ENCODE measurements at places on chromosomes 6 and 20.

DNA sequence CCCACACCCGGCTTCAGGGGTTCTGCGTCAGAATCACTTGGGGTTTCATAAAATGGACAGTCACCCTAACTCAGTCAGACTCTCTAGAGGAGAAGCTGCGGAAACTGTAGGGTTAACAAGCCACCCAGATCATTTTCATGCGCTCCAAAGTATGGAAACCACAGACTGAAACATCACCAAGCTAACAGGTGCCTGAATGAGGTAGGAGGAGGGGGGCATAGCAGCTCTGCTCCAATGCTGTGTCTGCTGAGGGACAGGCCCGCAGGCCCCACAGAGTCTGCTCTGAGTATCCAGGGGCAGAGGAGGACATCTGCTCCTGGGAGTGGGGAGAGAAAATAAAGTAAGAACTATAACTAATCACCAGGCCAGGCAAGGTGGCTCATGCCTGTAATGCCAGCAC lies 97.1 kb upstream of the AKAP12 start:
- DNase-seq = no peak

- DNase-seq = no peak
These were observed 716.0 kb downstream of the KIF16B start for GRCh38 chr20:15857173-15857784.

DNA sequence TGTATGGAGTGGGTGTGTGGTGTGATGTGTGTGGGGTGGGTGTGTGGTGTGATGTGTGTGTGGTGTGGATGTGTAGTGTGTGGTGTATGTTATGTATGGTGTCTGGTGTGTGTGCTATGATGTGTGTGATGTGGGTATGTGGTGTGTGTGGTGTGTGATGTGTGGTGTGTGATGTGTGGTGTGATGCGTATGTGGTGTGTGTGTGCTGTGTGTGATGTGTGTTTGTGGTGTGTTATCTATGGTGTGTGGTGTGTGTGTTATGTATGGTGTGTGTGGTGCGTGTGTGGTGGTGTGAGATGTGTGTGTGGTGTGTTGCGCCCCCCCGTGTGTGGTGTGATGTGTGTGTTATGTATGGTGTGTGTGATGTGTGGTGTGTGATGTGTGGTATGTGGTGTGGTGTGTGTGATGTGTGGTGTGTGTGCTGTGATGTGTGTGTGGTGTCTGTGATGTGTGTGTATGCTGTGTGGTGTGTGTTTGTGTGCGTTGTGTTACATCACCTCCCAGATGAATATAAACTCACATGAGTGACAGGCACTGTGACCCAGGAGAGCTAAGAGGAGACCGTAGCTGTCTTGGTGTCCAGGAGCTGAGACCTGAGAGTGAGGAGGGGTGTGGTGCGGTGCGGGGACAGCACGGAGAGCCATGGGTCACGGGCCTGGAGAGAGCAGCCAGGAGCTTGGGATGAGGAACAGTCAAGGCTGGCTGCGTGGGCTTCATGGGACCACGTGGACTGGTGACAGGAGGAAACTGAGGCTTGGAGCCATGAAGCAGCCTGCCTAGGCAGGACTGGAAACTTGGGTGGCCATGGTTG lies 8.8 kb downstream of the DLGAP4 start:
- no peak for DNase-seq

DNA sequence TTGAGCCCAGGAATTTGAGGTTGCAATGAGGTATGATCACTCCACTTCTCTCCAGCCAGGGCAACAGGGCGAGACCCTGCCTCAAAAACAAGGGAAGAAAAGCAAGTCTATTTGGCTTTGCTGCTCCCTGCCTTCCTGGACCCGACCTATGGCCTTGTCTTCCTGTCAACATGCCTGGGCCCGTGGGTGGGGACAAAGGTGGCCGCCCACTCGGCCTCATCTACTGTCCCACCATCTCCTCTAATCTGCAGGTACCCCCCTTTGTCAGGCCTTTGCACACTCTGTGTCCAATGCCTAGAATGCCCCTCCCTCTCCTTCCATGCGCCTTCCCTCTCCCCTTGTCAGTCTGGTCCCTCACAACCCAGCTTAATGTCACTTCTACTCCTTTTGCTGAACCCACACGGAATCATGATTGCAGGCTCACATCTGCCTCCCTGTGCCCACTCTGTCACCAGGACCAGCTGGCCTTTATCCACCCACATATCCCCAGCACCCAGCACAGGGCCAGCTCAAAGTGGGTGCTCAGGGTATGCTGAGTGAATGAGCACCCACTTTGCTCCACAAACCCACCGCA lies 40.3 kb downstream of the MDFI start:
- DNase-seq = no peak

DNA sequence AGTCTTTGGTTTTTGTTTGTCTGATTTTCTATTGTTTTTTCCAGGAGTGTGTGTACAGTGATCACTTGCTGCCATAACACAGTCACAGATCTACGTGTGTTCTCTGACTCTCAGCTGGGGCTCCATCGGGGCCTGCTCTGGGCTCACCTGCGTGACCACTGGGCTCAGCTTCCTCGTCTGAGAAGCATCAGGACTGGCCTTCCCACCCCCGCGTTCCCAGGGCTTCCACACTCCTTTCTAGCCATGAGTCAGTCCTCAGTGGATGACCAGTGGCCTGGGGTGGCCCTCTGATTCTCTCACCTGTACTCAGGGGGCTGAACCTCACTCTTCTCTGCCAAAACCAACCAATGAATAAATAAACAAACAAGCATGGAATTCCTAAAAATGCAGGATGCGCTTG lies 14.5 kb downstream of the THBS2 start:
- no peak for DNase-seq

DNA sequence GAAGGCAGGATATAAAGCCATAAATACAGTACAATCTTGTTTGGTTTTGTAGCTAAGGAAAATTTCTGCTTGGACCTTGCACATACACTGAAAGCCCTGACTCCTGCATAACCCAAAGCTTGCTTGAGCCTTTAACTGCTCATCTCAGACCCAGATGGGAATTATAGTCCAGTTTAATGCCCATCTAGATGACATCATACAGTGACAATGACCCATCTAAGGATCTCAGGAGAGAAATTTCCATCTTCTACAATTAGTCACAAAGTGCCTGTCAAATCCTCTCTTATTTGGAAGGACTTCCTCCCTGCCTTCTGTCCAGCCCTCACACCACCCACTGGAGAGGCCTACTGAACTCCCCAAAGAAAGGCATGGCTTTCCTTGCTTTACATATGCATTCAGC lies 69.3 kb downstream of the BTBD3 start:
- DNase-seq = no peak

- DNase-seq = no peak
These were observed 67.8 kb upstream of the TAB2 start for GRCh38 chr6:149249370-149250357.

DNA sequence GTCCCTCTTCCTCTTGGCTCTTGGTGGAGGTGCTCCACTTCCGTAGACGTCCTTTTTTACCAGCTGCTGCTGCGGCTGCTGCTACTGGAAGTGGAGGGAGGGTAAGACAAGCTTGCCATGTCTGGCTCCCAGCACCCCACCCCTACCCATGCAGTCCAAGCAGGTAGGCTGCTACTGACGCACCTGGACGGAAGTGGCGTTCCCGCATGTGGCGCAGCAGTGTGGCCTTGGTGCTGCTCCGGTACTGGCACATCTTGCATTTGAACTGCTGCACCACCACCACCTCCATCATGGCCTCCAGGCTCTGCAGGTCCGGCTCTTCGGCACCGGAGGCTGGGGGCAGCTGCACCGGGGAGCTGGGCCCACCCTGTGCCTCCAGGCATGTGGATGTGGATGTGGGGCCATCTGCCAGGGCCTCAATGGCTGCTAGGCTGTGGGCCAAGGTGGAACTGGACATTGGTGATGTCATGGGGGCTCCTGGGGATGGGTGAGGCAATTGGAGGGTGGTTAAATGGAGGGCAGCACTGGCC lies 4.4 kb downstream of the ZNF335 start:
- no peak for DNase-seq

GRCh38 chr6:113732384-113732966 lies 124.7 kb upstream of the MARCKS start:
- DNase-seq = peak; percentile 50

DNA sequence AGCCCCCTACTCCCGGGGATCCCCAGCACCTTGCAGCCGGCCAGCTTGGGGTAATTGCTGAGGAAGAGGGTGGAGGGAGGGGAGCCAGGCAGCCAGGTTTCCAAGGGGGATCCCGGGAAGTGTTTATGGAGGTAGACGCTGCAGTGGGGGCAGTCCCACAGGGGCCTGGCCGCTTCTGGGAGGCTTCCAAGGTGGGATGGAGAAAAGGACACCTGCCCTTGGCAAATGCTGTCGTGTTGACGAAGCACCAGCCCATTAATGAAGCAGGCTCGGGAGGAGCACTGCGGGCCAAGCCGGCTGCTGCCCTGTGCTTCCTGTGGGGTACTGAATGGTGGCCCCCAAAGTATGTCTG lies 82.4 kb downstream of the TMEM242 start:
- no peak for DNase-seq

- DNase-seq = no peak
These were observed 198.7 kb upstream of the ASCC3 start for GRCh38 chr6:101079696-101080270.

DNA sequence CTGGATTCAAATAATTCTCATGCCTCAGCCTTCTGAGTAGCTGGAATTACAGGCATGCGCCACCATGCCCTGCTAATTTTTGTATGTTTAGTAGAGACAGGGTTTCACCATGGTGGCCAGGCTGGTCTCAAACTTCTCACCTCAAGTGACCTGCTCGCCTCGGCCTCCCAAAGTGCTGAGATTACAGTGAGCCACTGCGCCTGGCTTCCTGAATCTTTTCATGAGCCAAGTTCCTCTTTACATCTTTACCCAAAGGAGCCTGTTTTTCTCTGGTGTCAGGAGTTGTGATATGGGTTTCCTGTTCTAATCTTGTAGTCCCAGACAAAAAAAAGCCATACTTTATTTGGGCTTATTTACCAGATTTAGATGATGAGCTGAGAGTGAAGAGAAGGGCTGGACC lies 34.4 kb downstream of the PCNA start:
- no peak for DNase-seq

GRCh38 chr6:131761060-131761761 lies 46.6 kb upstream of the ENPP1 start:
- no peak for DNase-seq

DNA sequence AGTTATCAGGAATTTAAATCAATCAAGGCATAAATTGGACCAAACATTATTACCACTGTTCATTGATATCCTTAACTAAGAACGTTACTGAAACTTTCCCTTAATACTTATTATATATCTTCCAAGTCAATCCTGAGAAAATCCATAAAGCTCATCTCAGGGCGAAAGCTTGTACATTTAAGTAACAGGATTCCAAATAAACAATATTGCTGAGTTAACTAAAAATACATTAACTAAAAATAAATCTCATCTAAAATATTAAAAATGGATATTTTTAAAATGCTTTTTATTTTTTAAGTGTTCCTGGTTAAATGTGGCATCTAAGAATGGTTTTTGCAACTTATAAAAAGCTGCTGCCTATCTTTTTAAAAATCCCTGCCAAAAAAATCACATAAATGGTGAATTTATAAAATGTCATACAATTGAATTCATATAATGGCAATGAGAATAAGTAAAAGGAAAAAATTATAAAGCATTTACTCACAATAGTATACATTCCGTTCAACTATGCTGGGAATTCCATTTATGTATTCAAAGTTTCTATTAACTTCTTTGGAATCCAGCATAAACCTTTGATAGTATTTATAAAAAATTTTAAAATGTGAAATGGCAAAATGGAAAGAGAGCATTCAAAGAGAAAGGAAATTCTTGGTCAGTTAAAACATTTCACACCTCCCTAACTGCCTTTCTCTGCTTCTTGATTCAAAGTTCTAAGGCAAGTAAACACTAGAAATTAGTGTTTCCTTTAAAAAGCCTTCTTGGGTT lies 20.8 kb upstream of the GMDS start:
- DNase-seq = no peak

DNA sequence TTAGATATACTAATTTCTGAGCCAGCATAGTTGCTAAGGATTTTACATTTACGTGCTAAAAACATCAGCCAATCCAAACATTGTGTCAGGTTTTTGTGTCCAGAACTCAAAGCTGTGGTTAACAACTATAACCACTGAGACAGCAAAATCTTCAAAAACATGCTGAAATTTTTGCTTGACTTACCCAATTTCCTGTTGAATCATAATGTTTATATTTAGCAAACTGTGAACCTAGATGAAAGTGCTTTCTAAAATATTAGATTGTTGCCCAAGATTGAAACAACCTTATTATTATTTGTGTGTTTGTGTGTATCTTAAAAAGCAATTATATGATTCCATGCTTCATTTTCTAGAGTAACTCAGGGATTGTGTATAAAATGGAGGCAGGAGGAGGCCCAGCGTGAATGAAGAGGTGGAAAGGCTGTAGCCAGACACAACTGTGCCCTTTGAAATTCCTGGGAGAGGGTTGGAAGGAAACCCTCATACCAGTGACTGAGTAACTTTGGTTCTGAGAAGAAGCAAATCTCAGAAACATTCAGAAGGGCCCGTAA lies 48.0 kb downstream of the ARMC2 start:
- DNase-seq = no peak

- no peak for DNase-seq
These were observed 7.0 kb downstream of the ADTRP start for GRCh38 chr6:11771473-11772048.

DNA sequence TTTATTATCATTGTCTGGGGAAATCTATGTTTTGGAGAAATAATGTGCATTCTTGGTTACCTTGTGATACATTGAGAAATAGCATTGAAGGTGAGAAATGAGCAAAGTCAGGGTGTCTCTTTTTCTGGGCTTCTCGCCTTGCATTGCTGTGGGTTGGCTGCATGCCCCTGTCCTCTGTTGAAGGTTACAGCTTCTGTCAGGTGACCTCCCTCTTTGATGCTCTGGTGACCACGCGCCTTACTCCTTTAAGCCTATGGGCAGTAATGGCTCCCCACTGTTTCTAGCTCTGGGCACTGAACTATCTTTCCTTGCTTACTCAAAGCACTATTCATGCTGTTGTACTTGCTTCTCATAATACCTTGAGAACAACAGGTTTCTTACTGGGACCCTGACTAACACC lies 14.6 kb downstream of the ADGRB3 start:
- DNase-seq = no peak

- no peak for DNase-seq
These were observed 54.7 kb downstream of the FGD2 start for GRCh38 chr6:37060195-37060559.

DNA sequence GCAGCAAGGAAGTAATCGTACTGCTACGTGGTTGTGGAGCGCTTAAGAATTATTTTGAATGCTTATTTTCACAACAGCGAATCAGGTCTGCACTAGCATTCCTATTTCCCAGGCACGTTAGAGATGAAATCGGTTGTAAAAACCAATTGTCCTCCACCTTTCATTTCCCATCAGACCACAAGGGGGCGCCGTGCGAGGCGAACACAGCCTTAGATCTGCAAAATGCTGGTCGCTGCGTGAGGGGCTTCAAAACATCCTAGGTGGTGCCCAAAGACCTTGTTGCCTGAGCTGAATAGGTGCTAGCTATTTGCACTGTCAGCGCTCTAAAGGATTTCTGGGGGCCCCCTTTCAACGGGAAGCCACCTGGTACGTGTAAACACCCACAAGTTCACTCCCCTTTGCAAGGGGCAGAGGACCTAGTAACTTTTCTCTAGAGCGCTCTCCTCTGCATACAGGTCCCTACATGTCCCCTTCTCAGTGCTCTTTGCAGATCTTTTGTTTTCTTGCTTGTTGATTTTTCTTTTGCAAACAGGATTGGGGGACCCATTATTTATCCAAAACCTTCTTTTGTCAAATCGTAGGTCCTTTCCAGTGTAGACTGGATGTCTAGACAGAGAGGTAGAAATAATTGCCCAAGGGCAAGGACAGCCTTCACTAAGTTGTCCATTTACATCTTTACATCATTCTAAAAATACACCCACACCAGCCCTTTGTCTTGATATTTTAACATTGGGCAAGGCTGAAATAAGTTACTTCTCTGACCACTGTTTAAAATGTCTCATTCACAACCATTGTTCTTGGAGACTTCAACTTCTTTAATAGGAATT lies 59.8 kb downstream of the NEDD9 start:
- DNase-seq = peak; percentile 72
